ENCODE measurements at places on chromosomes 7 and 10.

DNA sequence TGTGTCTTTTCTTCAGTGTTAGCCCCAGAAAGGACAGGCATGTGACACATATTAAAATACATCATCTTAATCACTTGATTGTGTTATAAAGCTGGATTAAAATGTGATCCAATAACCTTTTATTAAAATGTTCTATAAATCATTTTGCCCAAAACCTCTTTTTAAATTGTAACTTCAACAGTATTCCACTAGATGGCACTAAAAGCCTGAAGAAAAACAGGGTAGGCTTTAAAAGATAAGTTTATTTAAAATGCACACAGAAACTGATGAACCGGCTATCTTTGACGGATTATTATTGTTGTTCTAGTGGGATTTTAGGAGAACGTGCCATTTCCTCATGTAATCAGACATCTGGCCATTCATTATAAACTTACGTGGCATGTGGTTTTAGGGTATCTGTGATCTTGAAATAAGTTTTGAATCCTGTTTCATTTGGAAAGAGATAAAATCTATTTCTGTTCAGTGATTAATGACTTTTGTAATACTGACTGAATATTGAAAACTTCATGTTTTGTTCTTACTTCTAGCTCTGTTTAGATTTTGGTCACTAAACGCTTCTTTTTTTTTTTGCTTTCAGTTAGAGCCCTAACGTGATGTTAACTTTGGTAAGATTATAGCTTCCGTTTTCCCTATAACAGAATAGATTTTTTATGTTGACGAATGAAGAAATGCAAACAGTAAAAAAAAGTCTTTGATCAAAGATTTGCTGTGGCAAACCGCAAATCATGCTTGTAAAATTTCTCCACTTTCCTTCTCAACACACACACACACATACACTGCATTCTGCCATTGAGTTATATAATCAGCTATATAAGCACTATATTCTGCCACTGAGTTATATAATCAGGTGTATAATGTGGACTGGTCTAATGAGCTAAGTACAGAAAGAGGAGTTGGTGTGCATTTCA is 13.6 kb downstream of the VPS50 start:
- DNase-seq, result no peak

GRCh38 chr7:14147532-14147931 is 158.1 kb upstream of the ETV1 start:
- DNase-seq, result no peak

GRCh38 chr10:96309628-96310320 is 5.5 kb downstream of the DNTT start:
- DNase-seq, result no peak

- no peak for DNase-seq
These were observed 156.7 kb downstream of the PLXNA4 start for GRCh38 chr7:132419542-132419941.

- no peak for DNase-seq
These were observed 36.5 kb downstream of the STK17A start for GRCh38 chr7:43619213-43620012.
